ENCODE measurements at places on chromosomes 2 and 18.

GRCh38 chr18:47968006-47968676 is 37.7 kb upstream of the SMAD2 start:
- DNase-seq, result no peak

- no peak for DNase-seq
Observed at GRCh38 chr2:228624733-228625132, 443.2 kb upstream of the SPHKAP start.

GRCh38 chr2:156165742-156166141 is 166.8 kb downstream of the NR4A2 start:
- DNase-seq, result no peak

- no peak for DNase-seq
Observed at GRCh38 chr2:25445464-25445863, 103.7 kb upstream of the DNMT3A start.

DNA sequence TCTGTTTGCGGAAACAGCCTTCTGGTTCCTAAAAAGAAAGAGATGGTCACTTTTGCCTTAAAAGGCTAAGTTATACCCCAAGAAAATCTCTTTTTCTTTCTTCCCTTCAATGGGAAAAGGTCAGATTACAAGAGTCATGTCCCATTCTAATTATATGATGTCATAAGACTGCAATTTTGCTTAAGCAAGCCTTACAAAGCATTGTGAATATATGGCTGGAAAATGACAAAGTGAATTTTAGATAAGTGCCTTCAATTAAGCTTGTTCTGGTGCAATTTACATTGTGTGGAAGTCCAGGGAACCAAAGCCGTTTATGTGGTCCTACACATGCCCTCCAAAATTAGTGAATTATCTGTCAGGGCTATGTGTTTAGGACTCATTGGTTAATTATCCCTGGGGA is 7.6 kb upstream of the BMP10 start:
- no peak for DNase-seq

DNA sequence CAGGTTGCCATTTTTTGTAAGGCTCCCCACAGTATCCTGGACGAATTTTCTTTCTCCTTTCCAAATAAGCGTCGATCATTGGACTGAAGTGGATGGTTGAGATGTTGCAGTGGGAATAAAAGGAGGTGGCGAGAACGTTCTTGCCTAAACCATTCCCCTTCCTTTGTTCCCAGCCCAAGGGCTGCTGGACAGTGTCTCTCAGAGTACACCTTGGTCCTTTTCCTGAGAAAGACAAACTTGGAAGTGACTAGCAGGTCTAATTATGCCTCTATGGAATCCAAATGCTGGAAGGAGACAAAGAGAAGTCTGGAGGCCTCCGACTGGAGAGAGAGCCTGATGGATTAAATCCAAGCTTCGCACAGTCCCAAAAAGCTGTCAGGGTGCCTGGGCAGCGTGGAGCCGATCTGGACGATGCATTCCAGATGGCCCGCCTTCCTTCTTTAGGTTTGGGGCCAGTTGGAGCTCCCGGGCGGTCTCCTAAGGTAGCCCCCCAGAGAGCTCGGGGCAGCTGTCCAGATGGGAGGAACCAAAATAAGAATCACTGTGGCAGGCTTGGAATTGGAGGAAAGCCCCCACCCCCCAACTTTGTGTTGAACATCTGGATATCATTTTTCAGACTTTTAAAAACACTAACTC is 186.8 kb downstream of the TMEM247 start:
- DNase-seq, result no peak

DNA sequence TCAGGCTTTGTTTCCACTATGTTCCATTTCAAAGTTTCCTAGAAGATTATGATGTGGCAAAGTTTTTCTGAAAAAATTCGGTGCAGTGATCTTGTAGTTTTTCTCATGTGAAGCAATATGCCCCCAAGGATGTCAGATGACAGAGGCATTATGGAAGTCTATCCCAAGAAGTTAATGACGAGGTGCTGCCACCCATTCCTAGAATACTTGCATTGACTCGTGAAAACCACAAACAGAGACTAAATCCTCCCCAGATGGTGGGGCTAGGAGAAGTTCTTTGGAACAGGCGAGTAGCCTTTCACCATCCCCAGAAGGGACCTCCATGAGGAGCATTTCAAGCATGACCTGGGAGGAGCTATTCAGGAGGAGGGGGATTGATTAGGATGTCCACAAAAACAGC is 40.2 kb upstream of the COPS8 start:
- DNase-seq, result no peak

Data from activated gamma-delta T cell treated with Interleukin-2 at 50 U/mL for 16 hours (primary cell).